ENCODE measurements at places on chromosomes 12 and 14.

DNA sequence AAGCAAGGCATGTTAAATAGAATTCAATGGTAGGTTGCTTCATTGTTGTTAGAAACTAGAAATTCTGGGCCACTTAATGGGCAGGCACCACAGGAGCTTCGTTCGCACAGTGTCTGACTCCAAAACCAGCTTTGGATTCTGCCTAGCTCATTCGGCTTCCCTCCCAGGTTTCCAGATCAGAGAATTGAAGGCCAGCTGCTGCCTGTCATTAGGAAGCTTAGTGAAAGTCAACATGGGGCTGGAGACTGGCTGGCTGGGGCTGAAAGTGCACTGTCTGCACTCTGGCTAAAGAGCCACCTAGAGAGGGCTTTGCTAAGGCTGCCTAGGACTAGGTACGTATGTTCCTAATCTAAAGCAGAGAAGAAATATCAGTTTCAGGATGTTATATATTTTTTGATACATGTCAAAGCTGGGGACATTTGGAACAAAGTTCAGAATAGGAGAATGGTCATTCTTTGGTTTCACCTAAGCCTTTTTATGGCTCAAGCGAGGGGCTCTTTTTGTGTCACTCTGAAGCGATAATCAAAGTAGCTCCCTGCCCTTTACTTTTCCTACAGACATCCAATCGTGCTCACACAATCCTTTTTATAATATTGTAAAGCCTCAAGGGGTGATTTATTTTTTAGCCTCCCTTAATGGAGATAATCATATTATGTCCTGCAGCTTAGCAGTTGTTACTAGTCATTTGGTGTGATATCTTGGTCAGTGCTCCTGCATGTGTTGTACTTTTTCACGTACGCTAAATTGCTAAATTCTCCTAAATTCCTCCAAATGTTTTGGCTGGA lies 238.5 kb upstream of the NAV3 start:
- H3K4me3 ChIP-seq, result no peak overlapping the region
- H3K36me3 ChIP-seq, result no peaks in the 10 kb centered on the region
- no peaks in the 10 kb centered on the region for H3K4me1 ChIP-seq
- no peaks in the 10 kb centered on the region for H3K27me3 ChIP-seq
- no peak overlapping the region for H3K27ac ChIP-seq

GRCh38 chr12:99809909-99810308 lies 162.4 kb downstream of the GARIN6 start:
- H3K4me3 ChIP-seq, result no peak overlapping the region
- H3K27ac ChIP-seq, result no peak overlapping the region
- H3K36me3 ChIP-seq, result no peaks in the 10 kb centered on the region
- H3K4me1 ChIP-seq, result no peaks in the 10 kb centered on the region

DNA sequence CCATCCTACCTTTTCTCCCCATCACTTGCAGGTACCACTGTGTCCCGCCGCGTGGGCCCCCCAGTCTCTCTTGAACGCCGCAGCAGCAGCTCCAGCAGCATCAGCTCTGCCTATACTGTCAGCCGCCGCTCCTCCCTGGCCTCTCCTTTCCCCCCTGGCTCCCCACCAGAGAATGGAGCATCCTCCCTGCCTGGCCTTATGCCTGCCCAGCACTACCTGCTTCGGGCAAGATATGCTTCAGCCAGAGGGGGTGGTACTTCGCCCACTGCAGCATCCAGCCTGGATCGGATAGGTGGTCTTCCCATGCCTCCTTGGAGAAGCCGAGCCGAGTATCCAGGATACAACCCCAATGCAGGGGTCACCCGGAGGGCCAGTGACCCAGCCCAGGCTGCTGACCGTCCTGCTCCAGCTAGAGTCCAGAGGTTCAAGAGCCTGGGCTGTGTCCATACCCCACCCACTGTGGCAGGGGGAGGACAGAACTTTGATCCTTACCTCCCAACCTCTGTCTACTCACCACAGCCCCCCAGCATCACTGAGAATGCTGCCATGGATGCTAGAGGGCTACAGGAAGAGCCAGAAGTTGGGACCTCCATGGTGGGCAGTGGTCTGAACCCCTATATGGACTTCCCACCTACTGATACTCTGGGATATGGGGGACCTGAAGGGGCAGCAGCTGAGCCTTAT lies 9.2 kb downstream of the ARHGAP9 start:
- no peaks in the 10 kb centered on the region for H3K36me3 ChIP-seq
- DNase-seq, result no peak
- H3K4me3 ChIP-seq, result no peak overlapping the region
- H3K27ac ChIP-seq, result peak overlapping the region; percentile 50

DNA sequence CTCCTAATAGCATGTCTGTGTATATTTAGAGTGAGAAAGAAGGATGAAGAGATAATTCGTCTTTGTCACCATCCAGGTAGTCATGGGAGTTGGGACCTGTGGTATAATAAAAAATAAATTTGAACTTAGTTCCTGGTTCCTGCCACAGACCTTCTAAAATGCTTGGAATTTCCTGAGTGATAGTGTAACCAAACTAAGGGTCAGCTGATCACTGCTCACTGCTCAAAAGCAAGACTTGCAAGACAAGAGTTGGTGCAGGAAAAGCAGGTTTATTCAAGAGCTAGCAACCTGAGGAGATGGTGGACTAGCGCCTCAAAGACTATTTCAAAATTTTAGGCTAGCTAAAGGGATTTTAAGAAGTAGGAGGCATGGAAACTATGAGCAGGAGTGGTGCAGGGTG lies 19.1 kb downstream of the ANG start:
- H3K4me1 ChIP-seq, result no peaks in the 10 kb centered on the region
- no peak for DNase-seq
- no peaks in the 10 kb centered on the region for H3K36me3 ChIP-seq
- H3K27me3 ChIP-seq, result no peaks in the 10 kb centered on the region

DNA sequence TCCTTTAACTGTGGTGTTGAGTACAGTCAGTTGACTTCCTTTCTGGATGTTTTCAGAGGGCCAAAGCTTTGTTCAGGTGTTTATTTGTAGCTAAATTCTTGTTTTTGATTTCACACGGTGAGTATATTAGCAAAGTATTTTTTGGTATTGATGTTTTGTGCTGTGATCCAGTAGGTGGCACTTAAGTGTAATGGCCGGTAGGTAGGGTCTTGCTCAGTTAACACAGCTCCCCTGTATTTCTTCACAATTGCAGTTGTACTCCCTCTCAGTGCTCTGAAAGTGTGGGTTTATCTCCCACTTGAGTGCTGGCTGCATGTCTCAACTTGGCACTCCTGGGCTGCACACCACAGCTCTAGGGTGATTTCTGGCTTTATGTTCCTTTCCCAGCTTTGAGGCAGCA lies 339.5 kb downstream of the AEBP2 start:
- no peak overlapping the region for H3K27ac ChIP-seq
- H3K4me1 ChIP-seq, result no peaks in the 10 kb centered on the region
- no peaks in the 10 kb centered on the region for H3K27me3 ChIP-seq
- no peaks in the 10 kb centered on the region for H3K36me3 ChIP-seq
- no peak for DNase-seq

DNA sequence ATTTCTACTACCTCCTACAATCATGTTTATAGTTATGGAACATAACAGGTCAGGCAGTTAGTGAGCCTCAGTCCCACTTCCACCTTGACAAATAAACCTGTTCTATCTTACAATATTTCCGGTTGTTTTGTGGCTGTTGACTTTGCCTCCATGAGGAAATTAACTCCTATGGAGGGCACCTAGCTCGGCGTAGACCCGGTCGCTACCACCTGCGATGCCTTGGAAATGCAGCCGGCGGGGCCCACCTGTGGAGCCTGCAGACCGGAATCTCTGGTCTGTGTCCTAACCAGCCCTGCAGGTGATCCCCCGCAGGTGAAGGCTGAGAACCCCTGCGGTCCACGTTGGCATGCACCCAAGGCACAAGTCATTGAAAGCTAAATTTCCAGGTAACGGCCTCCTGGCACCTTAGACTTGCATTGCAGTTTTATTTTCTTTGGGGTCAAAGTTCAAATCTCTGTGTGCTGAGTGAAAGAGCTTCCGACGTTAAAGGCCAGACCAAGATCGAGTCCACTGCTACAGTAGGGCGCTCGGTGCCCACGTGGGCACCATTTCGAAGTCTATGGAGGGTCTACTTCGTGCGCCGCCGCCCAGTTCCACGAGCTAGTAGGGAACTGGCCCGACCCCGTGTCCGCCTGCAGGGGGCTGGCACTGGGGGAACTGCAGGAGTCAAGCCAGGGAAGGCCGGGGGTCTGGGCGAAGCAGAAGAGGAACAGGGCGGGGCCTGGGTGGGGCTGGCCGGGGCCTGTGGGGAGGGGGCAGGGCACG lies 782 bp upstream of the PIWIL1 start:
- no peak for DNase-seq
- no peak overlapping the region for H3K27ac ChIP-seq

- H3K36me3 ChIP-seq, result no peaks in the 10 kb centered on the region
- H3K27me3 ChIP-seq, result no peaks in the 10 kb centered on the region
- no peaks in the 10 kb centered on the region for H3K4me1 ChIP-seq
- no peak for DNase-seq
- H3K4me3 ChIP-seq, result peak overlapping the region; percentile 44
Measured at GRCh38 chr12:14962153-14962539, 745 bp upstream of the ARHGDIB start.
